ENCODE measurements at places on chromosomes 4 and X.

DNA sequence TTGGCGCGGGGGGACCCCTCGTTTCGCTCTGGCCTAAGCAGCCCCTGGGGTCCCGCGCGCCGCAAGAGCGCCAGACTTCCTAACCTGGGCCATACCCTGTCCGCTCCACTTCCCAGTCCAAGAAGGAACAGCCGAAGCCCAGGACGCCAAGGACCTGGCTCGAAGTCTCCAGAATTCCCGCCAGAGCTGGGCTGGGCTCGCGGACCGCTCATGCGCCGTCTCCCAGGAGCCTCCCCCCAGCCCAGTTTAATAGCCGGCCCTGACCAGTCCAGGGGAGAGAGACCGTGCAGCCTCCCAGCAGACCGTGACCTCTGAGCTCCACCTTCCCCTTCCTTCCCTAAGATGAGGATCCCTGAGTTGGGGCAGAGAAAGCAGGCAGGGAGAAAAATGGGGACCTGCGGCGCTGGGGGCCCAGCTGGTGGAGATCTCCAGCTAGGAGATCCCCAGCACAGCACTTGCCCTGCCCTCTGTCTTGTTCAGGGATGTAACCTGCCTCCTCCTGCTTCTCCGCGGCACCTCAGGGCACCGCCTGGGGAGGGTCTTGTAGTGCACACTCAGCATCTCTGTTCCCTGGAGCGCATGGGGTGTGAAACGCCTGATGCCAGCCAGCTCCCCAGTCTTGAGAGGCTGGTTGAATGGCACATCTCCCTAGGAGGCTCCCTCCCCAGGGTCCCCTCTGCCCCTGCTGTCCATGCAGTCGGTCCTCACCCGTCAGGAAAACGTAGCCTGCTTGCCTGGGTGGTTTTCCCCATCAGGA is 1.2 kb upstream of the LETM1 start:
- no peak for DNase-seq

DNA sequence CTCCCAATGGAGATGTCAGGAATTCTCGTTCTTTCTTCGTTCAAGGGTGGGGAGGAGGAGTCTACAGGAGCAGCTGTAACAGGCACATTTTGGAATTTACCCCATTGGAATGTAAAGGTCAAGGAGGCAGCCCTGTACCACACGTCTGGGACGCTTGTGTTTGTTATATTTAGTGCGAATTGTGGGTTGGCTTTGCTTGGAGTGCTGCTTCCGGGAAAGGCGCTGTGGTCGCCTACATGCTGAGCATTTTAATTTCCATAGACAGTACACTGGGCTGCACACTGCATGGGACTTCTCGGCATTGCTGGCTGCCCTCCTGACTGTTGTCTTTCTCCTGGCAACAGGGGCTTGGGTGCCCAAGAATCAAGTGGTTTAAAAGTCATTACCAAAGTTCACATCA is 12.8 kb downstream of the GYG2 start:
- DNase-seq: no peak

- no peak for DNase-seq
Measured at GRCh38 chr4:37040816-37041215, 203.7 kb upstream of the NWD2 start.

- DNase-seq: no peak
Measured at GRCh38 chrX:129404670-129405008, 118.7 kb downstream of the SMARCA1 start.

DNA sequence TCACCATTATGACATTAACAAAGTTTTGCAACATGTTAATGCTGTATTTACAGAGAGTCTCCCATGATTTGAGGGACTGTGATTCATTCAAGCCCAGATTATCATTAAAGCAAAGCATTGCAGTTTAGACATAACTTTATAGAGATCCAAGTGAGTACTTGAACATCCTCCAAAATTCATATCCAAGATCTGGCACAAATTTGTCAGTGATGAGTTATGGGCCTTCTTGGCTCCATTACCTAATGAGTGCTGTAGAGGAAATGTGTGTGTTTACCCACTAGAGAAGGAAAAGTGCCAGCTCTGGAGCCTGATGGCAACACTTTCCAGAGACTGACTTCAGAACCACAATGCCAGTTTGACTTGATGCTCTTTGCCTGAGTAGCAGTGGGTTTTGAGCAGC is 432.3 kb downstream of the GALNTL6 start:
- no peak for DNase-seq

GRCh38 chr4:8819019-8819418 is 52.6 kb downstream of the HMX1 start:
- DNase-seq: no peak

GRCh38 chrX:100413229-100413628 is 3.2 kb upstream of the PCDH19 start:
- DNase-seq: peak; percentile 30

- DNase-seq: no peak
Measured at GRCh38 chr4:80413086-80413485, 77.6 kb downstream of the CFAP299 start.

DNA sequence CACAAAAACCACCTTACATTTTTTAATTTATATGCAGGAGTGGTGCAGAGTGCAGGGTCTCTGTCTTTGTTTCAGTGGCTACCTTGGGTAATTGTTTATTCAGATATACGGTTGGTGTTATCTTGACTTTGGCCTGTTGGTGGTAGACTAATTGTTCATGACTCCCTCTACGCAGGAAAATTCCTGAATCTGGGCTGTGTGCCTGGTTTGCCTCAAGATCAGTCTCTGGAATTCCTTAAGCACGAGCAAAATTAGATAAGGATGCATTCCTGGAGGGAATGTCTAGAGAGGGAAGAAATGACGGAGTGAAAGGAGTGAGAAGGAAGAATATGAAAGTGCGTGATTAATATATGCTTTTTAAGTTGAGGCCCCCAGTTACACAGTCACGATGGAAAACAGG is 576.9 kb upstream of the PCDH10 start:
- DNase-seq: no peak

DNA sequence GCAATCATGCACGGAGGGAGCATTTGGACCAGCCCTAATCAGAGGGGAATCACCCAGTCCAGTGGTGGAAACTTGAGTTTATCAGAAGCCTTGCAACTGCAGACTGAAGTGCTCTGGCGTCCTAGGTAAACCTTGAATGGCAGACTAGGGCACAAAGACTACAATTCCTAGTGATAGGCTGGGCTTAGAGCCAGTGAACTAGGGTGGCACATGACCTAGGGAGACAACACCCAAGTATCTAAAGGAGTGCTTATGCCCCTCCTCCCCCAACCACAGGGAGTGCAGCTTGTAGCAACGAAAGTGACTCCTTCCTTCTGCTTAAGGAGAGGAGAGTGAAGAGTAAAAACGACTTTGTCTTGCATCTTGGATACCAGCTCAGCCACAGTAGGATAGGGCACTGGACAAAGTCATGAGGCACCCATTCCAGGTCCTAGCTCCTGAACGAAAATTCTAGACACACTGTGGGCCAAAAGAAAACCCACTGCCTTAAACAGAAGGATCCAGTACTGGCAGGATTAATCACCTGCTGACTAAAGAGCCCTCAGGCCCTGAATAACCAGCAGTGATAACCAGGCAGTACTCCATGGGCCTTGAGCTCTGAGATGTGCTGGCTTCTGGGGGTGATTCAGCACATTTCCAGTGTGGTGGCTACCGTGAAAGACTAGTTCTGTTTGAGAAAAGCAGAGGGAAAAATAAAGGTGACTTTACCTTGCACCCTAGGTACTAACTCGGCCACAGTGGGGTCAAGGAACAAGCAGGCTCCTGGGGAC is 58.7 kb upstream of the STARD8 start:
- no peak for DNase-seq

DNA sequence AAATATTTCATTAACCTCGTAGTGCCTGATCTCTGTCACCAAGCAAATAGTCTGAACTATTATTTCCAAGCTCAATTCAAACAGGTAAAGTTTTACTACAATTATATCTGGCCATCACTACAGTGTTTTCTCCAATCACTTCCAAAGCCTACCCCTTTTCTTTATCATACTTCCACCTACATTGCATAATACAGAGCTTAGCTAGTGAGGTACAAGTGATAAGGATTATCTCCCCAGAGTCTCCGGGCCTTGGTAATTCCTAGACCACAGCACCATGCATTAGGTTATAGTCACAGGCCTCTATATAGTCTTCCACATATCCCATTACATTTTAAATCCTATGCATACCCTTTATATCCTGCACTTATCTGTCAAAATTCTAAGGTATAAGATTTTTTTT is 154.2 kb downstream of the SNCA start:
- no peak for DNase-seq

- no peak for DNase-seq
Measured at GRCh38 chr4:3127112-3127511, 52.6 kb downstream of the HTT start.

GRCh38 chrX:77087529-77088169 is 359.5 kb upstream of the FGF16 start:
- DNase-seq: no peak

GRCh38 chr4:182768838-182769237 is 148.3 kb downstream of the DCTD start:
- no peak for DNase-seq

DNA sequence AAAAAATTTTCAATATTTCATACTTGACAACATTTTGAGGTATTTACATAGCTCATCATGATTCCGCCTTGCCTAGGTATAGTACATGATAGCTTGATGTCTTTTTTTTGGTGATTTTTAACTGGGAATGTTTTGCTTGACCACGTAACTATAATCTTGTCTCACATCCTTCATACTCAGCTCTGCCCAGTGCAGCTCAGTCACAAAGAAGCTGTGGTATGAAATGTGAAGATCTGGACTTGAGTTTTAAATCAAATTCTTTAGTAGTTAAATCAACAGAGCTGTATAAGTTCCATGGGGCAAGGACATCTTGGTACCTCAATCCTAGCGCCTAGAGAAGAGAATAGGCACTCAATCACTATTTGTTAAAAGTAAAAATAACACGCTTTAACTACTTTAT is 276.3 kb upstream of the DKK2 start:
- no peak for DNase-seq

GRCh38 chrX:29024871-29025270 is 437.6 kb downstream of the IL1RAPL1 start:
- DNase-seq: no peak

DNA sequence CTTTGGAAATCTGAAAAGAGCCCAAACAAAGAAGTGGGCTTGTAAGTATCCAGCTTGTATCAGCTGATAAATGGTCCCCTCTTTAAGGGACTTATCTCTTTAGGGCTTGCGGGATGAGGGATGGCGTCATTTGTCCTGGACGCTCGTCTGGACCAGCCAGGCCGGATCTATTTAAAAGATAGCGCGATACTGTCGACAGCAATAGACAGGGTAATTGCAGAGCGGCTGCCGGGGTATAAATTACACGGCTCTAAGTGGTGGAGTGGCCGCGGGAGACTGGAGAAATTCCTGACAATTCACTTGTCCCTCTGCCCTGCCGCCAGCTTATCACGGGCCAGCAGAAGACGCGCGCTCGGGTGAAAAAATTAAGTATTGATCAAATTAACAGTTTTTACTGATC is 90.7 kb downstream of the FAM53A start:
- DNase-seq: no peak

DNA sequence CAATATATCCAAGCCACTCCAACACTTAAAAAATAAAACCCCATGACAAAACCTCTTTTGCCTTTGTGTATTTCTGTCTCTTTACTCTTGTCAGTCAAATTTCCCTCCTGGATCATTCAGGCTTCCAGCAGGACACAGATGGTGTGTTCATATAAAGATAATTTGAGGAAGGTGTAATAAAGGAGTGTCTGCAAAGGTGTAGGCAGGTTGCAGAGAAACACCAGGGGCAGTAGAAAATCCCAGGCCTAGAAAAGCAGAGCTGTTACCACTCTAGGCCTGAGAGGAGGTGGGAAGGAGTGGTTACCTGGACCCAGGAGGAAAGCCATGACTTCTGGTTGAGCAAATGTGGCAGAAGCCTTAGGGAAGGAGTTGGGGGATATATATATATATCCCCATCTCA is 28.8 kb downstream of the CHRNA9 start:
- no peak for DNase-seq

GRCh38 chrX:54029529-54030143 is 14.6 kb downstream of the PHF8 start:
- no peak for DNase-seq

DNA sequence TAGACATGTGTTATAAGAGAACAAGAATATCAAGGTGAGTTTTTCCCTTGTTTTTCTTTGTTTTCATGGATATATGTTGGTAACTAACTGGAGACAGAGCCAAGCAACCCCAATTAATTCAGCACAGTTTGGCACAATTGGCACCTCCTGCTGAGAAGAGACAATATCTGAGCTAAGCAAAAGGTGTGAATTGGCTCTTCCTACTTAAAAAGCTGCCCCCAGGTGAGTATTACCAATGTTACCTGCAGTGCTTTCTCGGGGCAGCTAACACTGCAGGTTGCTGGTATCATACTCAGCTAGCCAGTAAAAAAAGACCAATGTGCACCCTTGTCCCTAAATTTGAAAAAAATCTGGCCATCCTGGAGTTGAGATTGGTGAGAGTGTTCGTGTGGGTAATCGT is 871.2 kb upstream of the TENM3 start:
- no peak for DNase-seq

- DNase-seq: no peak
Measured at GRCh38 chr4:82900066-82900410, 497 bp upstream of the THAP9 start.

DNA sequence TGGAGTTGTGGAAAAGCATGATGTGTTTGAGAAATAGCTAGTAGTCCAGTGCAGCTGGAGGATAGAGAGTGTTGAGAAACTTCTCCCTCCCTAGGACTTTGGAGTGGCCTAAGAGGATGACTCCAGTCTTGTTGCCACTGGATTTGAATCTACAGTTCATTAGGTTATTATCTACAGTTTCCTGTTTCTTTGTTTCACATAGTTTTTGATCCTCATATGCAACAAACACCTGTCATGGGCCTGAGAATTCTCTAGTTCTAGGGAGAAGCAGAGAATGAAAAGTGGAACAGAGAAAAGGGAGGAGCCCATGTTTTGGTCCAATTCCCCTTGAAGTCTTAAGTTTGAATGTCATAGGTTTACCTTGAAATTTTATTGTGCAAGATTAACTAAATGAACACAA is 73.6 kb upstream of the TBC1D9 start:
- no peak for DNase-seq

DNA sequence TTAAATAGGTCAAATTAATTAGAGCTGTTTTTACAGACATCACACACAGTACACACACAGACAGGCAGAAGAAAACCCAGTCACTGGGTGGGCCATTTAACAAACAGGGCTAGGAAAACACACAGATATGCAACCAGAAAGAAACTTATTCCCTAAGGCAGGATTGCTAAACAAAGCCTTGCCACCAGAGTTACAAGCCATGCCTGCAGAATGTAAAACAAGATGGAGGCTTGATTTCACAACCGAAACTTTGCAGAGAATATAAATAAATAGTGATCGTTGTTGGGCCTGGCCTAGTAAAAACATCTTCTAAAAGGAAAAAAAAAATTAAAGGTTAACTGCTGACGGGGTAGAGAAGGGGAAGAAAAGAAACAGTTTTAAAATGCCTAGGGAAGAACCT is 212.3 kb downstream of the NAP1L3 start:
- DNase-seq: no peak

DNA sequence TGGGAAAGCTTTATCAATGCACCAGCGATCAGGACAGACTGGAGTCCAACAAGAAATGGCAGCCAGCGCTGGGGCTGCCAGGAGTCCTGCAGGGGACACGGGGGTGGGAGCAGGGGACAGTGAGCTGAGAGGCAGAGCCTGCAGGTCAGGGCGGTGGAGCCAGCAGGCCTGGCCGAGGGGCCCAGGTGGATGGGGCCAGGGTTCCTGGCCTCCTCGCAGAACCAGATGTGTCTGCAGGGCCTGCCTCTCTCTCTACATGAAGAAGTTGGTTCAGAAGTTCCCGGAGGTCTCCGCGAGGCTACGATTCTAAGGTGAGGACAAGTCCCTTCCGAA is 63.6 kb downstream of the CPZ start:
- DNase-seq: no peak
